G401 (cell line): ENCODE measurements at places on chromosomes 3 and 15. TPM values are rescaled to one million over a fixed set of nuclear protein-coding genes. Genes with fewer than 3 reads are reported as not detected.
A peak's percentile ranks its signal among the peaks of the same experiment; 100 is the strongest.

- DNase-seq: no peak
Observed at GRCh38 chr15:31283043-31283442, 43.6 kb upstream of the KLF13 start.

DNA sequence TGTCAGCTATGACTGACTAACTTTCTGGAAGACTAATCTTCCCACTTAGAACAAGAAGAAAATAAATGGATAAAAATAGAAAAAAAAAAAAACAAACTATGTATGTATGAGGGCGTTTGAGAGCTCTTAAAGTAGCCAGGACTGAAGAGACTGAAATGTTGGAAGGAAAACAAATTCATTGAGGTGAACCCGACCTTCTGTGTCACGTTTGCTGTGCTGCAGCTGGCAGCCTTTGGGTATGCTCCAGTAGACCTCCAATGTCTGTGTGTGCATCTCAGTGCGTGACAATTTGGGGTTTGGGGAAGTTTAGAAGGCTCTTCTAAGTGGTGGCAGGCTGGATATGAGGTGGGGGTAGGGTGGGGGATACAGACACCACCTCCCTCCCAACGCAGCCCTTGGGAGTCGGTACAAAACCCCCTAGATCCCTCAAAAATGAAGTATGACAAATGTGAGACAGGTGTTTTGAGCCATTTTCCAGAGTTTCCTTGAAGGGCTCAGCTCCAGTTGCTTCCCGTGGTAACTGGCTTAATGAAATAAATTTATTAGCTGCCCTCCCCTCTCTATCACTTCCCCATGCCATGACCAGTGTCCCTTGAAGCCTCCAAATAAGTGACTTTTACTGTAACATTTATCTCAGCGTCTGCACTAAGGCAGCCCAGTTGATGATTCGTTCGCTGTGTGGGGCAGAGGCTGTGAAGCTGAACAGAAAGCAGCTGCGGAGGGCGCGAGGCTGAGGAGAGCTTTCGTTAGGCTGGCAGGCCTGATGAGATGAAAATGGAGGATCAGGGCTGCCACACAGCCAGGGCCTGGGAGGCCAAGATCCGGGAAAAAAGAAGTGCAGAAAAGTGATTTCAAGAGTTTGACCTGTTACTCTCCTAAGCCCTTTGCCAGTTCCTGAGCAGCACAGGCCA is 34.9 kb upstream of the GABRB3 start:
- no peak for DNase-seq

GRCh38 chr3:124995460-124995994 is 60.3 kb downstream of the HEG1 start:
- DNase-seq: peak; percentile 73

DNA sequence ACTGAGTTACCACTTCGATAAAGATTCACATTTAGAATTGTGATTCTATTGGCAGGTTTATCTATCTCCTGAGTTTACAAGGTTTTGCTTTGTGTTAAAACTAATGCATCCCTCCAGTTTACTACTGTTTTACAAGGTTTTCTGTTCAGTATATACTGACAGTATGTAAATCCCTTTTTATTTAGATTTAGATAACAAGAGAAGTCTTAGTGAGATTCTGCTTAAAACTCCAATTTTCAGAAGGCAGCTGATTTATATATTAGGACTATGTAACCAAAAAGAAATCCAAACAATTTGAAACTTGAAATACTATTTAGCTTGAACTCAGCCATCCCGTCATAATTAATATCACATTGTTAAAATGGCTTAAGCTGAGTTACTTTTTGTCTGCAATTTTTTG is 619.2 kb downstream of the NAALADL2 start:
- no peak for DNase-seq

GRCh38 chr15:34203936-34204335 is 6.0 kb downstream of the KATNBL1 start:
- no peak for DNase-seq

- peak; percentile 36 for DNase-seq
Observed at GRCh38 chr3:187735837-187736236, 9.4 kb downstream of the BCL6 start.

DNA sequence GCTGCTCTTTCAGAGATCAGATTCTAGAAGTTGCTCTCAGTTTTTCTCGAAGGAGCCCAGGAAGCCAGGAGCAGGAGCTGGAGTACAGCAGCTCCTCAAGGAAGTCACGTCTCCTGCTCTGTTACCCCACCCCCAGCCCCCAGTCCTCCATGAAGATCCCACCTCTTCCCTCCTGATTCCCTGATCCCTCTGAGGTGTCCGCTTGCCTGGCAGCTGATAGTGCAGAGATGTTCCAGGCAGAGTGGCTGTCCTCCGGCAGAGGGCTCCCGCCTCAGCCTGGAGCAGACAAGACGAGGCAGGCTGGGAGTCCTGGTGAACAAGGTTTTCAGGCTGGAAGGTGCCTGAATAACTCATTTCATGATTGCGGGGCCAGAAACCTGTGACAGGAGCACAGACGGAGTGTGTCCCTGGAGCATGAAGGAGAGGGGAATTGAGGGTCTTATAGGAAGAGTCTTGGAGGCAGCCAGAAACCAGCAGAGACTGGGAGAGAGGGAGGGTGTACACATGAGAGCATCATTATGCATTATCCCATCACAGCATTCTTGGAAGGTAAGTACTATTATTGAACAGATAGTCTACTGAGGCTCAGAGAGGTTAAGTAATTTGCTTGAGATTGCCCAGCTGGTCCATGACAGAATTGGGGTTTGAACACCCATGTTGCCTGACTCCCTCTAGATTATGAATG is 1.2 kb downstream of the HRH1 start:
- DNase-seq: peak; percentile 48

DNA sequence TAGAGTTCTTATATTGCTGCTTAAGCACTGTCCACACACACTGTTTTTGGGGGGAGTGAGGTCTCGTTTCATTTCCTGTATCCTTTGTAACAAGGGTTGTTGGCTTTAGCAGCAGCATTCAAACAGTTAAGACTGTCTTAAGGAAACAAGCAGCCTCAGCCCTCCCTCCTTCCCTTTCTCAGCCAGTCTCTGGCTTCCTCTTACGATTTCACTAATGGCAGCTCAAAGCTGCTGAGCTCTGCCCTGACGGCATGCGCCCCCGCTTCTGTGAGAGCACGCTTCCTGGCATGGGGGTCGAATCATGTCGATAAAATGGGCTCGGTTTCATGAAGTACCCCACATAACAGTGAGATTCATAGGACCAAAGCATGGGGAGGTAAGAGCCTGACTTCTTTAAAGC is 105.0 kb downstream of the KLHL25 start:
- DNase-seq: peak; percentile 8

DNA sequence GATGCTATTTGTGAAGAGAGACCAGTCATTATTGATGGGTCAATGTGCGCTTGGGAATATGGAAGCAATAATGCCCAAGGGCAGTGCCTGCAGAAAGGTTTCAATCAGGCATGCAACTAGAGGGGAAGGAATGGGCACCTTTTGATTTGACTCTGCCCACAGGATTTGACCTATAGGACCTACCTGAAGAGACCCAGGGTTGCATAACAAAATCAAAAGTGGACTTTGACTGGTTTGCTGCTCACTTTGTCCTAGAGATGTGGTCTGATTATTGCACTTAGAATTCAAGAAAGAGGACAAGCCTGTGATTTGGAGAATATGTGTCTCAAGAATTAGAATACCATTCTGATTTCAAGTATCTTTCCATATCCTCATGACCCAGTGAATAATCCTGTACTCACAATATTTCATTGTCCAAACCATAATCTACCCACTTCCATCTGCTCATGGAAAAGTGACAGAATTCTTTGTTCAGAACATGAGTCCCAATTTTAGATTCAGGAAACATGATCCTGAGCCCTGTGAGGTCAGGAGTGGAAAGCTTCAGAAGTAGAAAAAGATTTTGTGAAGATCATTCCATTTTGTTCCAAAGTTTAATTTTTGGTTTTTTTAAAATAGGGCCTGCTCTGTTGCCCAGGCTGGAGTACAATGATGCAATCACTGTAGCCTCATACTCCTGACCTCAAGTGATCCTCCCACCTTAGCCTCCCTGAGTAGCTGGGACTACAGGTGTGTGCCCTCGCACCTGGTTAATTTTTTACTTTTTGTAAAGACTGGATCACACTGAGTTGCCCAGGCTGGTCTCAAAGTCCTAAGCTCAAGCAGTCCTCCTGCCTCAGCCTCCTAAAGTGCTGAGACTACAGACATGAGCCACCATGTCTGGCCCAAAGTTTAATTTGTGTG is 151.3 kb upstream of the NR2E3 start:
- no peak for DNase-seq

The TPRA1 gene
- total RNA-seq: 38.3 and 42.3 TPM in 2 replicates

The RASGRF1 gene
- total RNA-seq: 0.12 and 1.6 TPM in 2 replicates

The PLIN1 gene
- 0.07 TPM in 1 of 2 replicates, not detected in the other for total RNA-seq

The NMNAT3 gene
- not detected in 2 replicates for total RNA-seq

The POC1A gene
- total RNA-seq: 22.8 and 32.2 TPM in 2 replicates
